ENCODE measurements at places on chromosomes 16 and 17.

DNA sequence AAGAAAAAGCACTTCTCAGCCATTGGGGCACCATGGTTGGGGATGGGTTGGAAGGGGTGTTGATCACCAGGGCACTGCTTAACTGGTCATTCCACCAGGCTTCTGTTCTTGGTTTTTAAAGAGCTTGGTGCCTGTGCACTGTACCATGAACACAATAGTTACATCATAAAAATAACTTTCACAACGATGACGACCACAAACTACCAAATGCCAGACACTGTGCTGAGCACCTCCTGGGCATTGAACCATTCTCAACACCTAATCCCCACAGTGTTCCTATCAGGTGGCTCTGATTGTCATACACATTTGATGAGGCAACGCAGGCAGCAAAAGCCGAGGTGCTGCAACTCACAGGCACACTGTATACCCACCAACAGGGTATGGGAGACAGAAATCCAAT is 208.0 kb downstream of the FOXL1 start:
- no peak for DNase-seq

DNA sequence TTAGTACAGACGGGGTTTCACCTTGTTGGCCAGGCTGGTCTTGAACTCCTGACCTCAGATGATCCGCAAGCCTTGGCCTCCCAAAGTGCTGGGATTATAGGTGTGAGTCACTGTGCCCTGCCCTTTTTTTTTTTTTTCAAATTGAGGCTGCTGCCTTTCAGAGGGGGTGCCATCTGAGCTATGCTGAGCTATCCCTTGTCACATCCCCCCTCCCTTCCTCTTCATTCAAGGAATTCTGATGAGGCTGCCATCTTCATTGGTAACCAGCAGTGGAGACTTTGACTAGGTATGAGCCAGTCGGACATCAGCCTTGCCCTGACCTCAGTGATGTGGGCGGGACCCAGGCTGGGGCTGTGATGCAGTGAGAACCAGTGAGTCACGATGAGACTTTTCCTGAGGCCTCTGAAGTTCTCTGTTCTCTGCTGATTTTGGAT is 24.4 kb upstream of the GPT2 start:
- peak; percentile 57 for DNase-seq

GRCh38 chr17:17422641-17423040 is 54.2 kb upstream of the MED9 start:
- DNase-seq, result no peak

GRCh38 chr17:6304894-6305612 is 129.9 kb downstream of the AIPL1 start:
- DNase-seq, result no peak

DNA sequence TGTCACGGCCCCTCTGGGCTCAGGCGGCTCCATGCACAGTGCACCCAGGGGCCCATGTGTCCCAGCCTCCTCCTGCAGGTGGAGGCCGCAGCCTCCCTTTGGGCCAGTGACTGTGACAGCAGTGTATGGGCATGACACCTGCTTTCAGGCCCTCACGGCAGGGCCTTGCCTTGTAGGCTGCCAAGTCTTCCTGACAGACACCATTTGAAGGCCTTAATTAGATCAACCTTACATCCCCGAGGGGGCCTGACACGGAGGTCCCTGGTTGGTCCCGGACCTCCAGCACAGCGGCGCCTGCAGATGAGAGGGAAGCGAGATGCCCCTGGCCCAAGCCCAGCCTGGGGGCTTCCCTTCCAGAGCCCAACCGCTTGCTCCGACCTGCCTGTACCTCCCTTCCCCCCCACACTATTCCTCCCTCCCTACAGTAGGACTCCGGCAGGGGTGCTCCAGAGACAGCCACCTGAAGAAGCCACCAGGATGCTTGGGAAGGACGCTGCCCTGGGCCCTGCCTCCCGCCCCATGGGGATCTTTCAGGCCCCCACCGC is 31.9 kb downstream of the BAIAP2 start:
- DNase-seq, result no peak

DNA sequence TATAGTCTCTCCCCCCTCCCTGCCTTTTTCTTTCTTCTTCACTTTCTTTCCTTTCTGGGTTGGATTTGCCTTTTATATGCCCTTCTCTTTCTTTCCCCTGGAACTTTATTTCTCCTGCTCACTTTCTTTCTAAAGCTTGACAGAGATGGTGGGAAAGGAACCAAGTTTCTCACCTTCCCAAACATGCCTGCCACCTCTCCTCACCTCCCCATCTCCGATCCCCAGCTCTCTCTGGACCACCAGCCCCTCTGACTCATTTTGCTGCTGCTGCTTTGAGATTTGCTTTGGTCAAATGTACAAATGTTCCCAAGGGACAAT is 6.7 kb upstream of the LHX1 start:
- no peak for DNase-seq

DNA sequence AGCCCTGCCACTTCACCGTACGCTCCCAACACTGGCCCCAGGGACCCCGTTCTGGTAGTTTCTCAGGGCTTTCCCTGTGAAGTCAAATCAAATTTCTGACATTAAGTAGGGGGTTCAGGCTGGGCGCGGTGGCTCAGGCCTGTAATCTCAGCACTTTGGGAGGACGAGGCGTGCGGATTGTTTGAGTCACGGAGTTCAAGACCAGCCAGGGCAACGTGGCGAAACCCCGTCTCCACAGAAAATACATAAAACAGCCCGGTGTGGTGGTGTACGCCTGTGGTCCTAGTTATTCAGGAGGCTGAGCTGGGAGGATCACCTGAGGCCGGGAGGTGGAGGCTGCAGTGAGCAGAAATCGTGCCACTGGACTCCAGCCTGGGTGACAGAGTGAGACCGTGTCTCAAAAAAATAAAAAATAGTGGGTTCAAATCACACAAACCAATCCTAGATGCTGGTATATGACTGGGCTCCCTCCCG is 632 bp downstream of the CYBC1 start:
- no peak for DNase-seq

DNA sequence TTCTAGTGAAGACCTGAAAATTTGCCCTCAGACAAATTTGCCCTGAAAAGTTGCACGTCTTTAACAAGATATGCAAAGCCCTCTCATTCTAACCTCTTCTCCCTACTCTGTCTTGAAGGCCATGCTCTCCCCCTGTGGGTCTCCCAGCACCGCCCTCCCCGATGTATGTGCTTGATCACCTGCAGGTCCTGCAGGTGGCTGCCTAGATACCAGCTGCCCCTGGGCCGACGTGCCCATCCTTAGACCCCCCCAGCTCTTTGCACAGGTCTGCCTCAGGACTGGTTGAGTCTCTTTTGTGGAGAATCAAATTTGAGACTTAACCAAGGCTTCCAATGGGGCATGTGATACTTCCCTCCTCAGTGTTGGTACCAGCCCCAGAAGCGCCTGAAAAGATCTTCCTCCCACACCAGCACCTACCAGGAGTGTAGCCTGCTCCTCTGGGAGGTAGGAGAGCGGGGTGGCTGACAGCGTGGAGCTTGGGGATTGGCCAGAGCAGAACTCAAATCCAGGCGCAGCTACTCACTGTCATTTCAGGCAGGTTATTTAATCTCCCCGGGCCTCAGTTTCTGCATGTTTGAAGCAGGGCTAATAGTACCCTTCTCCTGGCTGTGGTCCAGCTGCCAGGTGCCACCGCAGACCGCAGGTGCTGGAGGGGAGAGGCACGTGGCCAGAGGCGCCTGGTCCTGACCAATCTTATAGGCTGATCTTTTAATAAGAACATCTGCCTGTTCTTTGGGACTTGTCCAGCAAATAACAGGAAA is 4.5 kb upstream of the MRPL38 start:
- DNase-seq, result no peak
